ENCODE measurements at places on chromosomes 4 and X.

GRCh38 chr4:183959319-183960045, 54.4 kb downstream of the STOX2 start:
- no peak for DNase-seq

- no peak for DNase-seq
Observed at GRCh38 chr4:110109455-110109854, 89.0 kb downstream of the ELOVL6 start.

DNA sequence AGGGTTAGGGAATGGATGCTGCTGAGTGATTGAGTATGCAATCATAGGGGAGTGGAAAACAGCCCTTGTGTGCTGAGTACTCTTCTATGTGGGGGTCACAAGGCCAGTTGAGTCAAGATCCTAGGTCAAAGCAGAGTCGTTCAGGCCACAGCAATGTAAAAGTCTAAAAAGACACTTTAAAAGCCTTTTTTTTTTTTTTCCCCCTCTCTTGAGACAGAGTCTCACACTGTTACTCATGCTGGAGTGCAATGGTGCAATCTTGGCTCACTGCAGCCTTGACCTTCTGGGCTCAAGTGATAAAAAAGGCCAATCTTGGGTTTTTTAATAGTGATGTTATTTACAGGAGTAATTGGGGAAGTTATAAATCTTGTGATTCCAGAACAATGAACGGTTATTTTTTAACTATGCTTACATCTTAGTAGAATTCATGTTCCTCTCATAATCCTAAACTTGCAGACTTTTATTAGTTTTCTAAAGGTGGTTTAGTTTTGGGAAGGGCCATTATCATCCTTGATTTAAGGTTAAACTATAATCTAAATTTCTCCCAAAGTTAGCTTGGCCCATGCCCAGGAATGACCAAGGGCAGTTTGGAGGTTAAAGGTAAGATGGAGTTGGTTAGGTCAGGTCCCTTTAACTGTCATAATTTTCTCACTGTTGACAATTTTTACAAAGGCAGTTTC, 82.2 kb upstream of the BMP2K start:
- DNase-seq = no peak

DNA sequence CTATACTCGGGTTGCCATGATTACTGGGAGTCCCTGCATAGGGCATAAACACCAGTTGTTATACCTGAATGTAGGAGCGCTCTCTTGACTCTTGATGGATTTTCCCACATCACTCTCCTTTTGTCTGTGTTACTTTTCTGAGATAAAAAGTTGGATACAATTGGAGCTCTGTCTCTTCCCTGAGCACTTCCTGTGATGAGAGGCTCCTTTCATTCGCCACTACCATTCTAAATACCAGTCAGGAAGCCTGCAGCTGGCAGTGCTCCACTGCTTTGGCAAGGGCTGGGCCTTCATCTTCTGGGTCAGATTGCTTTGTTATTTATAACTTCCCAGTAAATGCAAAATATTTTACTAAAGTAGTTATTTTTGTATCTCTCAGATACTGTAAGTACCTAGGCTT, 13.9 kb downstream of the TCEANC start:
- DNase-seq = no peak

Data from GM12864 (cell line).